Suppressor macrophage treated with lipopolysaccharide for 4 hours (primary cell): ENCODE measurements at places on chromosomes 6 and 20.

GRCh38 chr20:7728338-7728737 is 211.9 kb downstream of the HAO1 start:
- DNase-seq, result no peak

GRCh38 chr6:126550323-126550722 is 210.4 kb downstream of the CENPW start:
- DNase-seq, result no peak

DNA sequence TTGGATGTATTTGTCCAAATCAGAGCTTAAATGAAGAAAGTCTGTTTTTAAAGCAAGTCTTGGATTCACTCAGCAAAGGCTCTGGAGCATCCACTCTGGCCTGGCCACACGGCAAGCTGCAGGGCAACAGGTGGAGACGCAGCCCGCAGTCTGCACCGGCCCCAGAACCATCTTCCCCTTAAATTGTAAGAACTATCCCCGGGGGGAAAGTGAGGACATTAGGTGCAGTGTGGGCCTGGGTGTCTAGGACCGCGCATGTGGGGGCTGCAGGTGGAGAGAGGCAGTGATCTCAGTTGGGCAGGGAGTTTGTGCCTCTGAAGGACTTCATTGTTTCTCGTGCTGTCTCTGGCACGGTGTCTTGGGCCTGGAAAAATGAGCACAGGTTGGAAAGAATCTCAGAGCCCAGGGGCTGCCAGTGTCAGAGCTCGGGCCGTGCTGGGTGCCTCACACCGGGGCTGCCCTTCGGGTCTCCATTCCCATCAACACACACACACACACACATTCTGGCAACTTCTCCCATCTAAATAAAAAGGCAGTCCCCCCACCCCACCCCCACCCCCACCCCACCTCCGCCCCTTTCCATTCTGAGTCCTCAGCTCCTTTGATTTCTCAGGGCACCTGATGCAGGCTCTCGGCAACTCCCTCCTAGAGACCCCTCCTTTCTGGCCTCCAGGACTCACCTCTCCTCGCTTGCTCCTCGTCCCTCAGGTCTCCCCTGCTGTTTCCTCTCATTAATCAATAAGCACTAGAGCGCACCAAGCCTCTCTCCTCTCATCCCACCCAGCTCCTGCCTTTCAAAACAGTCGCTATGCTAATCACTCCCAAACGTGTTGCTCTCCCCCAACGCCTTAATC is 48.4 kb downstream of the FOXF2 start:
- no peak for DNase-seq

DNA sequence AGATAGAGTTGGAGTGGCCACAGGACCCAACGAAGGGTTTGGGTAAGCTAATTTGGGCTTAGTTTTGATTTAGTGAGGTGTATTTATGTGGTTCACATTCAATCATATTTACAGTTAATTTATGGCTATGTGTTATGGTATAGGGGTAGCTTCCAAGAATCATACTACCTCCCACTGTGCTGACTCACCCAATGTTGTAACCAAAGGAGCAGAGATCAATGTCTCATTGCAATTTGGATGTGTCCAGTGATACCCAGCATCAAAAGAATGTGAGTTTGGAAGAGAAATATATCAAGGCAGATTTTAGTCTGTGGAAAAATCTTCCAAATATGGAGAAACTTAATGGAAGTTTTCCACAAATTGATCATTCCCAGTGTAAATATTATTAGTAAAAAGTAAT is 25.3 kb upstream of the SMIM8 start:
- no peak for DNase-seq

DNA sequence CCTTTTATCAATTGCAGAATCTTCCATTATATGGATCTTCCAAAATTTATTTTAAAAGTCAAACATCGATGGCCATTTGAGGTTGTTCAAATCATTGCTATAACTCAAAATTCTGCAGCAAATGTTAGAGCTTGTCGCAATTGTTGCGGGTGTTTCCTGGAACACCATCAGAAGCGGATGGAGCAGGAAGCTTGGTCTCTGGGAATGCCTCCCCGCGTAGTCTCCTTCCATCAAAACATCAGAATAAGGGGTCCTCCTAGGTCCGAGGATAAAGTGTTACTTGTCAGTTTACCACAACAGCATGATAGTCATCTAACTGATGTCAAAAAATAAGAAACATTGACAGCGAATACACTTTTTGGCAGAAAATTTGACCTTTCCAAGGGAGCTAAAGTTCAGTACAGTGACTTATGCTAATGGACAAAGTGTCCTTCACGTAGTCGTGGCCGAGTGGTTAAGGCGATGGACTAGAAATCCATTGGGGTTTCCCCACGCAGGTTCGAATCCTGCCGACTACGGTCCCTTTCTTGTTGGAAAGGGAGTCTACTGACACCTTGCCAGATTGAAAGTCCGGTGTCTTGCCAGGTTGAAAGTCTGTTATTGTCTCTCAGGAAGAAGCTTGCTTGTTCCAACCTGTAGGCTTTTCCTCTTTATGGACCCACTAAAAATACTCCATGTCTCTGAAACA is 59.0 kb upstream of the ZNF184 start:
- no peak for DNase-seq

DNA sequence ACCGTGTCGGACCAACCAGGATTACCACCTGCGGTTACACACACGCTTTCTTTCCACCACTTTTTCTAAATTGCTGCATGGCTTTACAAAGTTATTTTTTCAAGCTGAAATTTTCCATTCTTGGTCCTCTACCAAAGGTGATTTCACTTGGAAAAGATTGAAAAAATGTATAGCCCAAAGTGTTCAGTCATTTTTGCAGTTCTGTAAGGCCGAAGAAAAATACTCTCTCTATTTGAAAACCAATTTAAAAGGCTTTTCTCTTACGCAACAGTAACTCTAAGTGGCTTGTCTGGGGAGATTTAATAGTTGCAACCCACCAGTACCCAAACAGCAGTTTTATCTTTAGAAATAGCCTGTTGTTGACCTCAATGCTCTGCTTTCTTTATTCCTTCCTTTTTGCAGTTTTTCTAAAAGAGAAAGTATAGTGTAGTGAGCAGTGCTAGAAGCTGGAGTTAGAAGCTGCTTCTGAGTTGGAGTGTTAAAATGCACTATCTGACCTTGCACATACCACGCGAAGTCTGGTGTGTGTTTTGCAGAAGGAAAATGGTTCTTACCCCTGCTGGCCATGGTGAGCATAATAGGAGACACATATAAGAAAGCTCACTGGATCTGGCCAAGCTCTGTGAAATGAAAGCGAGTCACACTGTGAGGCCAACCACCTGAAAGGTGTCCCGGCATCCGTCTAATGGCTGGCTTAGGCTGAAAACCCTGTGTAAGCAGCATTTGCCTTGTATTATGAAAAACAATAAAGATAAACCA is 271.6 kb upstream of the PRND start:
- no peak for DNase-seq

DNA sequence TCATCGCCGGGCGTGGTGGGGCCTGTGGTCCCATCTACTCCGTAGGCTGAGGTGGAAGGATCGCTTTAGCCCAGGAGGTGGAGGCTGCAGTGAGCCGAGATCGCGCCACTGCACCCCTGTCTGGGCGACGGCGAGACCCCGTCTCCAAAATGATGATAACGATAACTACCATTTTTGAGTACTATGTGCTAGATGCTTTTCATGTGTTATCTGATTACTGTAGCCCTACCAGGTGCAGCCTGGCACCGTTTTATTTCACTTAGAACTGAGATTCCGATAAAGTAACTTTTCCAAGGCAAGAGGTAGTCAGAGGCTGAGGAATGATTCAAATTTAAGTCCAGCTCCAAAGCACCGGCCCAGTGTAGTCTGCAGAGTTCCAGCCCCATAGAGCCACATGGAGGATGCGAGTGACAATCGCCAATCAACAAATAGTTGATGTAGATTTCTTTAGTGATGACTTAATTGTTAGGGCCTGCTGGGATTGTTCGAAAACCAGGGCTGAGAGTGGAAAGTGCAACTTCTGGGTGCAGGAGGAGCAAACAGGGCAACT is 727 bp downstream of the ERMARD start:
- DNase-seq, result peak; percentile 5

DNA sequence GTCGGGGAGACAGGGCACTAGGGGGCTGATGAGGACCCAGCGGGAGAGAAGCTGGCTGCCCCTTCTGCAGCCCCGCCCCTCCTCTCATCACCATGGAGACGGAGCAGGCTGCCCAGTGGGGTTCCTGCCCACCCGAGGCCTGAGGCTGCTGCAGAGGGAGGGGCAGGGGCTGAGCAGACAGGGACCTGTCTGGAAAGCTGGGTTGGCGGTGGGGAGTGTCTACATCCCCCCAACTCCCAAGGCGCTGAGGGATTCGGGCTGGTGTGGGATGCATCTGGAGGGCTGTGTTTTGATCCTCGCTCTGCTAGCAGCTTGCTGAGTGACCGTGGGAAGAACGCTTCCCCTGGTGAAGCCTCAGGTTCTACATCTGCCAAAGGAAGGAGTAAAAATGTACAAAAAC is 1.2 kb upstream of the BPI start:
- DNase-seq, result no peak

- DNase-seq, result no peak
Measured at GRCh38 chr6:21390532-21391213, 202.9 kb upstream of the SOX4 start.

DNA sequence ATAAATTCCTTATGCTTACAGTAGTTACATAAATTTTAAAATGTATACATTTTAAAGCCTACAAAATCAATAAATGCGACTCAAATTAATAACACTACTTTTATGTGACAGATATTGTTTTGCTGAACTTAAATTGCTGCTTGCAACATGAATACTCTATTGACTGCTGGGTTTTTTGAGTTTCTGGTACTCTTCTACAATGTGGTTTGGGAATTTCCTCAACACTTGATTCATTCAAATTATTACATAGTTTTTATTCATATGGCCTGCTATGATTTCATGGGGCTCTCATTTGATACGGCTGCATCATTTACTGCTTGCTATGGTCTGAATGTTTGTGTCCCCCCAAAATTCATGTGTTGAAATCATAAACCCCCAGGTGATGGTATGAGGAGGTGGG is 2.3 kb upstream of the TXLNB start:
- peak; percentile 73 for DNase-seq

GRCh38 chr6:122568797-122569221 is 41.4 kb upstream of the PKIB start:
- no peak for DNase-seq

GRCh38 chr20:24970030-24970553 is 21.0 kb downstream of the CST7 start:
- DNase-seq, result no peak

- no peak for DNase-seq
Measured at GRCh38 chr6:38119516-38119915, 300.0 kb downstream of the ZFAND3 start.

- no peak for DNase-seq
Measured at GRCh38 chr6:36904851-36905393, 19.2 kb downstream of the C6orf89 start.

- no peak for DNase-seq
Measured at GRCh38 chr20:21867811-21868210, 162.3 kb downstream of the PAX1 start.

DNA sequence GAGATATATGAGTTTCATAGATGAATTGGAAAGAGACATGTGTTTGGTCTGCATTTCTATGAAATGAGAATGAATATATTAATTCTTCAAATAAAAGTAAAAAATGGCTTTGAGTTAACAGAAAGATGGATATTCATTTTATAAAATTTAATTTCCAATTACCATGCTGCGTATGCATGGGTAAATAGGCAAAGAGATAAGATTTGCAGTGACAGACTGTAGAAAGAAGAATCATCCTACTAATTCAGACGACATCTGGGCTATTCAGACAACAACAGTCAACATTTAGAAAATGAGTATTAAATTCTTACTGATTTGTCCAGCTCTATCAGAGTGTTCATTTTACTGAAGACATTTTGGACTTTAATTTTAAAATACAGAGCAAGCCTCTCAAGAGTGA is 602.2 kb upstream of the NRSN1 start:
- DNase-seq, result no peak

DNA sequence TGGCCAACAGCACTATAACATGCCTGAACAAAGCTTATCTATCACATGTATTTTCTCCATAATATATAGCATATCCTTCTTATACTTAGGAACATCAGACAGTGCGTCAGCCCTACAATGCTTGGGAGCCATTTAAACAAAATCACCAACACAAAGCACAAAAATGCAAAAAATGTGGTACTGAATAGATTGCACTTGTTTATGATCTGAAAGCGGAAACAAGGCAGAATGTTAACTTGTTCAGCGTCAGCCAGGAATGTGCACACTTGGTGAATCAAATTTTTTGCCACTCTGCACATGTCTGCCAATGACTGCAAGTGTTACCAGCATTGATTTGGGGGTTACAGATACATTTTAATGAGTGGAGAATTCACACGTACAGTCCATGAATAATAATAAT is 14.8 kb downstream of the SLC35A1 start:
- no peak for DNase-seq

GRCh38 chr6:35049900-35050756 is 91.0 kb downstream of the TCP11 start:
- peak; percentile 38 for DNase-seq

DNA sequence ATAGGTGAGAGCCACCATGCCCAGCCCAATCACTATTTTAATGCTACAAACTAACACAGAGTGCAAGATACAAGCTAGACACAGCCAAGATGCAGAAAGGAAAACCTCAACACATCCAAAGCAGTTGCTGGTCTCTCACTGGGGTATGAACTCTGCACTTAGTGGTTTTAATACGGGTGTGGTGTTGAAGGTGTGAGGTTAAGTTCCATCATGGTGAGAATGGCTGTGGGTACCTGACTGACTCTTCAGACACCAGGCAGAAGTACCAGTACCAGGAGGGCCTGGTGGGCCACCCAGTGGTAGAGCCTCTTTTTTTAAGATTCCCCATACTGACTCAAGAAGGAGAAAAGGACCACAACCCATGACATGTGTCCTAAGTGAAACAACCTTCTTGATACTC is 13.0 kb downstream of the GNAS-AS1 start:
- no peak for DNase-seq

DNA sequence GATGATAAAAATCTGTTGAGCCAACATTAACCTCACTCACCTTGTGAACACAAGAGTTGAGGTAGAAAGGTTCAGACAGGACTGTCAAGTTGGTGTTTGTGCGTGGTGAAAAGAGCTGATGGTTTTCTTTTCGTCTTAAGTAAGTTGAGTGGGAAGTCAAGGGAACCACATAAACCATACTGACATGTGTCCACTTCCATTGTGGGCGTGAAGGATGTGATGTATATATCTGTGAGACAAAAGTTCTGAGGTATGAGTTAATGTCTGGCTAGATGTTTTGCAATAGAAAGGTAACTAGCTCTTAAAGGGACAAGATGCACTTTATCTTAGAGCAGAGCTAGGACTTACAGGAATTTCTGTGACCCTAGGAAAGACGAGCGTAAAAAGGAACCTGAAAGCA is 1272.1 kb upstream of the ADGRB3 start:
- no peak for DNase-seq

- DNase-seq, result no peak
Measured at GRCh38 chr6:25004357-25004756, 68.6 kb upstream of the RIPOR2 start.
